ENCODE measurements at places on chromosomes 7 and 10.

GRCh38 chr10:113135025-113135424 lies 185.0 kb downstream of the TCF7L2 start:
- no peak for DNase-seq

GRCh38 chr10:48194830-48195229 lies 79.7 kb downstream of the FRMPD2 start:
- no peak for DNase-seq

DNA sequence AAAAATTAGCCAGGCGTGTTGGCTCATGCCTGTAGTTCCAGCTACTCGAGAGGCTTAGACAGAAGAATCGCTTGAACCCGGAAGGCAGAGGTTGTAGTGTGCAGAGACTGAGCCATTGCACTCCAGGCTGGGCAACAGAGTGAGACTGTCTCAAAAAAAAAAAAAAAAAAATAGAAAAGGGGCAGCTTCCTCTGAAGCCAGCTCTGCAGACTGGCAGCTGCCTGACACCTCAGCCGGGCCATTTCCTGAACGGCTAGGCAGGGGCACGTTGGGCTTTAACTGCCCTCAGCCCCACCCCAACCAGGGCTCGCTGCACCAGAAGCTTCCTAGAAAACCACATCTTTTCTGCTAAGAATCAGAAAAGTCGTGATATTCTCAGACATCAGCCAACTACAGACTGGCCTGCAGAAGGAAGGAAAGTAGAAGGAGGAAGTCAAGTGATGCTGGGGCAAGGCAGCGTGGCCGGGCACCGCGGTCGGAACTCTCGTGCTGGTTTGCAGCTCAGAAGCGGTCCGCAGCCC lies 38.0 kb downstream of the PRKAG2 start:
- DNase-seq = no peak

DNA sequence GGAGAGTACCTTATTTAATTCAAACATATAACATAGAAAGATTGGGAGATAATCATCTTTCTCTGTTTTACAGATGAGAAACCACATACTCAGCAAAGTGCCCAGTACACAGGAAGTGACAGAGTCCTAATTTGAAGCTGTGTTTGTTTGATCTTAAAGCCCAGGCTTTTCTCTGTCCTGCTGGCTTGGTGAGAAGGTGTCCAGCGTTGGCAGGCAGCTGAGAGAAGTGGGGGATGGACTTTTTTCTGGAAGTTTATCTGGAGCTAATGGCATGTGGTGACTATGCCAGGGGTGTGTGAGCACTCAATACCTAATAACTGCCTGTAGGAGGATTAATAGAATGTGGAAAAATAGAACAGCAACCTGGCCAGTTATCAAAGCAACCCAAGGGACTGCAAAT lies 60.8 kb downstream of the NPSR1 start:
- no peak for DNase-seq

DNA sequence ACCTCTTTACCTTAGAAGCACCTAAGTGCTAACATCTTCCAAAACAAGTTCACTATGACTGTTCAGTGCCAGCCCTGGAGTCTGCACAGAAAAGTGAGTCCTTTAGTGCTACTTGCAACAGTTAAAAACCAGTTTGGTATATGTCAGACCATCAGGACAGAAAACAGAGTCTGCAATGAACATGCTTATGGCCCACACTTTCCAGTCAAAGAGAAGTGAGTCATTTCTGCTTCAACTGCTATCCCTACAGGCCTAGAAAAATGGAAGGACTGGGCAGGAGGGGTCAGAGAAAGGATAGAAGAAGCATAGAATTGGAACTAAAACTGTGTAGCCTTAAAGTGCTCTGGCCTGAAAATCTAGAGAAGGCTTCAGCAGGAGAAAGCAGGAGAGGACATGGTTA lies 108.0 kb downstream of the PDE1C start:
- DNase-seq = no peak

GRCh38 chr7:24898691-24899090 lies 81.3 kb downstream of the OSBPL3 start:
- no peak for DNase-seq

GRCh38 chr7:97011536-97012364 lies 6.4 kb downstream of the DLX6 start:
- no peak for DNase-seq

GRCh38 chr10:79252450-79252849 lies 94.8 kb upstream of the PPIF start:
- DNase-seq = no peak

GRCh38 chr7:5265320-5266190 lies 17.2 kb upstream of the SLC29A4 start:
- no peak for DNase-seq

GRCh38 chr7:129652914-129653313 lies 41.4 kb downstream of the NRF1 start:
- DNase-seq = no peak

DNA sequence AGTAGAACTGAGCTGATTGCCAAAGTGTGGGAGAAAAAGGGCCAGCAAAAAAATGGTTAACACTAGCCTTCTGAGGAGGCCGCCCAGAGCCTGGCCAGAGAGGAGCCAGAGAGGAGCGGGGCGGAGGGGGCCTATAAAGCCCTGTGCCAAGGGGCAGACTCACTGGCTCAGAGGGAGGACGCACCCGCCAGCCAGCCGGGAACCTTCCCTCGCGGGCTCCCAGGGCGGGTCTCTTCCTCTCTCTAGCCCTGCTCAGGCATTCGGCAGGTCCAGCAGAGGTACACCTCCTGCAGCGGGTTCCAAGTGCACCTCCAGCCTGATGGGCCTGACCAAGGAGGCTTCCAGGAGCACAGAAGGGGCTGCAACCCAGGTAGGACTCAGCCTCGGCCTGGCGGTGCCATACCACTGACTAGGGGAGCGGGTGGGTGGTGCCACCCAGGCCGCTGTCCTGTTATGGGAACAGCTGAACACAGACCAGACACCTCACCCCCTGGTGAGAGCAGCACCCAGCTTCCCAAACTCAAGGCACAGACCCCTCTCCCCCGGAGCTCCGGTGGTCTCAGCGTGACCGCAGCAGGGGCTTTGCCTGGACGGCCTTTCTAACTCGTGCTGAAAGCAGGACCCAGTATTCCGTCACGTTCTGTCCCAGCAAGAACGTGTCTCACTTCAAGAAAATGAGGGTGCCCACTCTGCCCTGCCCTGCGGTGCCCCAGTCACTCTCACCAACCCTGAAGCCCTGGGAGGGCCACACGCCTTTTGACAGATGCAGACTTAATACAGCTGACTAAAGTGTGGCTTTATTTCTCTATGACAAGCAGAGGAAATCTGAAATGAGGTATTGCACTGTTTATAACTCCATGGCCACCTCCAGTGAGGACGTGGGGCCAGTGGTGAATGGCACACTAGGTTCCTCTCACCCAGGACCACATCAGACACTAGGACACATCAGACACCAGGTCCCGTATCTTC lies at the start of gene GPER1:
TSS of gene GPER1 (plus strand) at position 162 of the 969 bp plus-strand sequence. CDS start 3,616 bp downstream, outside the sequence.
- DNase-seq = no peak

DNA sequence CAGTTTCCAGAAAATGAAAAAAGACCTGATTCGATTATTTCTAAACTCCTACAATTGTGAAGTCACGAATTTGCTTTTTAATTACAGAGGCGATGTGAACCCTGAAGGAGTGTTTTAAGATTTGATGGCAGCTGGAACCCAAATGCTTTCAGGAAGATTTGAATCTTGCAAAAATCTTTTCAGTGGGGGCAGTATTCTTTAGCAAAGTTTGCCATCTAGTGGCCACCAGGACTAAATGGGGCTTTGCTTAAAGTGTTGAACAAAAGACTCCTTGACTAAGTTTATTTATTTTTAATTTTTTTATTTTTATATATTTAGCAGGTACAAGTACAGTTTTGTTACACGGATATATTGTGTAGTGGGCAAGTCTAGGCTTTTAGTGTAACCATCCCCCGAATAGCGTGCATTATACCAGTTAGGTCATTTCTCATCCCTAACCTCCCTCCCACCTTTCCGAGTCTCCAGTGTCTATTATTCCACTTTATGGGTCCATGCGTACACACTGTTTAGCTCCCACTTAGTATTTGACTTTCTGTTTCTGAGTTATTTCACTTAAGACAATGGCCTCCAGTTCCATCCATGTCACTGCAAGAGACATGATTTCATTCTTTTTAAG lies 98.8 kb downstream of the CACNB2 start:
- no peak for DNase-seq

DNA sequence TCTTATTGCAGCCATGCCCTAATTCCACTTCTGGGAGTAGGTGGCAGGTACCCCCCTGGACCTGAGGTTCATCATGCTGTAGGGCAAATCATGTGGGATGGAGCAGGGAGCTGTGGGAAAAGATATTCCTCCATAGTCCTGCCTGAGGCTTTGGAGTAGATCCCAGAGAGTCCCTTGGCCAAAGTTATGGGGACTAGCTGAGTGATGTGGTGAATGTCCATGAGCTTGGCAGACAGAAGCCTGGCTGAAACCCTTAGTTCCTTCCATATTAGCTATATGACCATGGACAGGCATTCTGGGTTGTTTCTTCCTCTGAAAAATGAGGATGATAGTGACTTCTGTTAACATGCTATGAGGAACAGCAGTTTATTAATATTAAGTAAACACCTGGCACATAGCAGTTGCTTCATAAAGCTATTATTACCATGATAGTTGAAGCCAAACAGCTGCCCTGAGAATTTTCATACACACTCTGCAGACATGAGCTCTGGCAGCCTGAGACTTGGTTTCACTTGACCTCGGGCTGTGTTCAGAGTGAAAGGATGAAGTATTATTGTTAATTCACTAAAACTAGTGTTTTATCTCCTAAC lies 15.0 kb upstream of the IMPDH1 start:
- DNase-seq = no peak

- no peak for DNase-seq
Observed at GRCh38 chr7:47325337-47325736, 256.6 kb downstream of the TNS3 start.

DNA sequence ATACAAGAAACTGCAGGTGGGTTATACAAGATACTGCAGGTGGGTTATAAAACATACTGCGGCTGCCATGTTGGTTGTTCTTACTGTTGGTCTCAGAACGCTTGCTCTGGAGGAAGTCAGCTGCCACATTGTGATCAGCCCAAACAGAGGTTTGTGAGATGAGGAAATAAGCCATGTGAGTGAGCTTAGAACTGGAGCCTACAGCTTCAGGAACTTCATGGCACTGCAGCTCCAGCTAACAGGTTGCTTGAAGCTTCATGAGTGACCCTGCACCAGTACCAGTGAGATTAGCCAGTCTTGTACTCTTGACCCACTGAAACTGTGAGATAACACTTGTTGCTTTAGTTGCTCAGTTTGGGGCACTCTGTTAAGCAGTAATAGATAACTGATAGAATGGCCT lies 74.5 kb upstream of the PRKCQ start:
- DNase-seq = no peak

GRCh38 chr10:2212244-2212834 lies 475.0 kb upstream of the ADARB2 start:
- no peak for DNase-seq

DNA sequence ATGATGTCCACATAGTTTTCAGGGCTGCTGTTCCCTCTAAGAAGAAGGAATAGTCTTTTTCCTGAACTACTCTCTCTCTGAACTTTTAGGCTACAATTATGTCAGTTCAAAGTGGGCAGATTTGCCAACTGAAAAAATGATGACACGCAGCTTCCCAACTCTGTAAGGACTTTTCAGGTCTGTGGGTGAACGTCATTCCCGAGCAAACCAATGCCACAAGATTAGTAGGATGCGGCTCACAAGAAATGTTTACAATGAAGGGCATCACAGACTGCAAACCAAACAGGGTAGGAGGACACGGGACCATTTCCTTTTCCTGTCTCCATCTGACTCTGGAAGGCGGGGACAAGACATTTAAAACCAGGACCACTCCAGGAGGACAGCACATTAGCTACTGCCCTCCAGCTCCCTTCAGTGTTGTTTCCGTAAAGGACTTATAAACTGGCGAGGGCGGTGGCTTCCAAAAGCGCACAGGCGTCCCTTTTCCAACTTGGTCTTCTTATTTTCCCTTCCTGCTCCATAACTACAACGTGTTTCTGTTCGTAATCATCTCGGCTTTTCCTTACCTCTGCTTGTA lies 539 bp upstream of the MKLN1 start:
- DNase-seq = no peak

DNA sequence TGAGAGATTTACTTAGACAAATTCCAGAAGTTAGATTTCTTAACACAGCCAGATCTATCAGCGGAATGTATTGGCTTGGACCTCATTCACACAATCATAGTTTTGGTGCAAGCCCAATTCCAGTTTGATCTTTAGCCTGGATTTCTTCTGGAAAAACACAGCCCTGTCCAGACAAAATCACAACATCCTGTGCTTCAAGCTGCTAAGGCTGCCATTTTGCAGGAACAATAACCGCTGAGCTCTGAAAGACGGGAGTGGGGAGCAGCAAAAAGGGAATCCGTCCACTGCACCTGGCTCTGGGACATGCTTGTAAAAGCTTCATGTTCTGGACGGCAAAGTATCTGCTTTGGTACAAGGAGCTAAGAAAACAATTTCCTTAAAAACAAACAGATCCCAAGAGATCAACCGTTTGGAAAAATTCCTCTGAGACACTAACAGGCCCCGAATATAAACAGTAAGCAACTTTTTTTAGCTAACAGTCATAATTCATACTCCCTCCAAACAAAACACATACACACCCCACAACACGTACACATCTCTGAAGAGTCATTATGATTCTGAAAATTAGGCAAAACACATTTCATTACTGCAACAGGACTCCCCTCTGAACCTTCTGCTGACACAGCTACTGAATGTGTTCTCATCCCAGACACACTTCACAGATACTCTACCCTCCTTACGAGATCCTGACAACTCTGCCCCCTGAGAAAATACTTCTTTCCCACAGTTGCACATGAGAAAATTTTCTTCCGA lies 32.4 kb downstream of the ITIH5 start:
- DNase-seq = no peak

DNA sequence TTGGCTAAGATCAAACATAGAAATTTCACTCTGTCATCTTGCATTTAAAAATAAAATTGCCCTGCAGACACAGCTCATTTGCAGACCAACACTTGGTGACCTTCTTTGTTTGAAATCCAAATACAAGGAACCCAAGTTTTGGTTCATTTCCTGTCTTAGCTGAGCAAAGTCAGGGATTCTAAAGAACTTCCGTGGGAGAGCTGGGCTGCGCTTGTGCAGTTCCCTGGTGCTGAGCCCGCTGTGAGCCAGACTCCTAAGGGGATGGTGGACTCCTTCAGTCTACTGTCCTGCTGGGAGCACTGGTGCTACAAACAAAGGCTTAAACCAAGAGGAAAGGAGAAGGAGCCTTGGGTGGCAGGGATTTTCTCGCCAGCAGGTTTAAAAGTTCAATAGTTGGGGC lies 60.0 kb downstream of the MYOF start:
- DNase-seq = no peak

GRCh38 chr10:33336582-33337325 lies 2.3 kb upstream of the NRP1 start:
- no peak for DNase-seq

DNA sequence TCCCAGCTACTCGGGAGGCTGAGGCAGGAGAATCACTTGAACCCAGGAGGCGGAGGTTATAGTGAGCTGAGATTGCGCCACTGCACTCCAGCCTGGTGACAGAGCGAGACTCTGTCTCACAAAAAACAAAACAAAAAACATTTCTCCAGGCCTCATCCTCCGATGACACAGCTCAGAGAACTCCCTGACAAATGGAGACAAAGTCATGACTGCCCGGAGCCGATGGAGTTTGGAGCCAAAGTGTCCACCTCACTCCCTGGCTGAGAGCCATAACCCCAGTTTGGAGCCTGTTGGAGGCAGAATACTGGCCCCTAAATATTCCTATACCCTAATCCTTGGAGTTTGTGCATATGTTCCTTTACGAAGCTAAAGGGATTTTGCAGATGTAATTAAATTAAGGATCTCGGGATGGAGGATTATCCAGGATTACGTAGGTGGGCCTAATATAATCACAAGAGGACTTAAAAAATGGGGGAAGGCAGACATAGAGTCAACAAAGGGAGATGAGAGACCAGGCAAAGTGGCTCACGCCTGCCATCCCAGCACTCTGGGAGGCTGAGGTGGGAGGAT lies 22.7 kb downstream of the SSC4D start:
- no peak for DNase-seq
